ENCODE measurements at places on chromosomes 5 and 9. TPM values are rescaled to one million over a fixed set of nuclear protein-coding genes. Genes with fewer than 3 reads are reported as not detected.

PRDM9 gene
- not detected for total RNA-seq

FCN2 gene
- total RNA-seq, result 3.6 TPM

NUTM2G gene
- total RNA-seq, result not detected

GFI1B gene
- 0.28 TPM for total RNA-seq

ARHGEF28 gene
- 66.3 TPM for total RNA-seq

Measured in kidney (tissue), 22 donors.